ENCODE measurements at places on chromosomes 1 and 21. TPM values are rescaled to one million over a fixed set of nuclear protein-coding genes. Genes with fewer than 3 reads are reported as not detected.
A peak's percentile ranks its signal among the peaks of the same experiment; 100 is the strongest.

The TEKT2 gene
- not detected for total RNA-seq

The LRRC3 gene
- total RNA-seq, result 0.89 TPM

The TSPEAR gene
- 1.4 TPM for total RNA-seq

- DNase-seq, result no peak
These were observed 71.3 kb downstream of the HLX start for GRCh38 chr1:220950576-220950975.

- no peak for DNase-seq
These were observed 400.7 kb downstream of the NEGR1 start for GRCh38 chr1:71881611-71882010.

DNA sequence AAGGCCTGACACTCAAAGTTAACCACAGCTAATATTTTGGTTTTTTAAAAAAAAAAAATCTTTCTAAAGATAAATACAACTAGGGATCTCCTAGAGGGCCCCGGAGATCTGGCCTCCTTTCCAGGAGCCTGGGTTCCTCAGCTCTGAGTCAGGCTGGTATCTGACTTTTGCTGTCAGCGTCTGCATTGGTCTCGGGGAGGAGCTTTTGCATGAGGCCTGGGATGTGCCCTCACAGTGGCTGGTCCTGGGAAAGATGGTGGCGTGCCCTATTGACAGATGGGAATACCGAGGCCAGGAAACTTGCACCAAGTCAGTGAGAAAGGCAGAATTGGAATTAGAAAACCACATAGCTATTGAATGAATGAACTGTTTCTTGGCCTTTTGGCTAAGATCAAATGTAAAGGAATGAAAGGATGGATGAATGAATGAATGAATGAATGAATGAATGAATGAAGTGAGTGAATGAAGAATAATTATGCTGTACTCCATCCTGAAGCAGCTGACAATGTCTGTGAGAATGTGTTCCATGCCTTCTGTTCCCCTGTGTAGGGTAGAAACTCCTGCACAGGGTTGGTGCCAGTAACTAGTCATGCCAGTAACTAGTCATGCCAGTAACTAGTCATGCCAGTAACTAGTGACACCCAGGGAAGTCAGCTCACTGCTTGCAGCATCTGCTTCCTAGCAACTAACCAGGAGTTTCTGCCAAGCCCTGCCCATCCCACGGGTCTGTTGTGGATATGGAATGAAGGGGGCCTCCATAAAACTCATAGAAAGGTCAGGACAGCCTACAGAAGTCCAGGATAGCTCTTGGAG, 242.5 kb upstream of the VAMP3 start:
- no peak for DNase-seq

DNA sequence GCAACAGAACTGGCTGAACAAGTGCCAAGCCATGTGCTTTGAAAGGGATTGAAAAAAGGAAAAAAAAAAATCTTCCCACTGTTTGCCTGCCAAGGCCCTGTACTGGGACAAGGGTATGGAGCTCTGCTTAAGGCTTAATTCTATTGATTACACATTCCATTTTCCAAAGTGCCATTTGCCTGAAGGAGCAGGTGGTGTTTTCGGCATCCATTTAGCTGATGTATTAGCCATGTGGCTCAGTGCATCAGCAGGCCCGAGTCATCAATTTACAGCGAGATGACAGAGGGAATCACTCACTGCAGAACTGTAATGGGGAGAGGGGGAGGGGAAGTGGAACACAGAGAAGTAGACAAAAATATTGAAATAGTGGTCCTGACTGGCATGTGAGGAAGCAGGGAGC, 144.2 kb upstream of the BEND5 start:
- DNase-seq, result no peak

DNA sequence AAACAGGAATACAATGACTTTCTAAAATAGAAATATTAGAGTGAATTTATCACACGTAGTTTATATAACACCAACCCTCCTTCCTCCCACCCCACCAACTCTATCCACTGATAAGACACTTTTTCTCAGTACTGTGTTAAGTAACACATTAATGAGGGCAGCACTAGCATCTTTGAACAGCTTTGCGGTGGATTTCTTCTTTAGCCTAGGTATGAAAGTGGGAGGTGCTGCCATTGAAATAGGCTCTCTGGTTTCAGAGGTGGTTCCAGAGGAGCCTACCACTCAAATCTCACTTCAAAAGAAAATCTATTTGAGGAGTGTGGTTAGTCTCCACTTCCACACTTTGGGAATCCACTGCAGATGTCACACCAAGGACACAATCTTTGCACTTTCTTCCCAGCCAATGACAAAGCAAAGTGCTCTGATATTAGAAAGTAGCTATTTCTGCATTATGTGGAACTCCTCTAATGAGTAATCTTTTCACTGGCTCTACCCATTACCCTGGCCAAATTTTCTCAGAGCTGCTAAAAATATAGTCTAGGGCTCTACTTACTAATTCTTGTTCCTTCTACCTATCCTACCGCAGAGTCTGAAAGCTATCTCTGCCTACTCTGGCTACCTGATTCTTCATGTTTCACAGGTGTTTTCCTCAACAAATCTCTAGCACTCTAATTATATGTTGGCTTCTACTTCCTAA, 1667.8 kb downstream of the MRPL39 start:
- DNase-seq, result no peak

- no peak for DNase-seq
These were observed 11.1 kb downstream of the RSPH1 start for GRCh38 chr21:42484966-42485365.

GRCh38 chr1:102687383-102687782, 420.9 kb downstream of the COL11A1 start:
- no peak for DNase-seq

DNA sequence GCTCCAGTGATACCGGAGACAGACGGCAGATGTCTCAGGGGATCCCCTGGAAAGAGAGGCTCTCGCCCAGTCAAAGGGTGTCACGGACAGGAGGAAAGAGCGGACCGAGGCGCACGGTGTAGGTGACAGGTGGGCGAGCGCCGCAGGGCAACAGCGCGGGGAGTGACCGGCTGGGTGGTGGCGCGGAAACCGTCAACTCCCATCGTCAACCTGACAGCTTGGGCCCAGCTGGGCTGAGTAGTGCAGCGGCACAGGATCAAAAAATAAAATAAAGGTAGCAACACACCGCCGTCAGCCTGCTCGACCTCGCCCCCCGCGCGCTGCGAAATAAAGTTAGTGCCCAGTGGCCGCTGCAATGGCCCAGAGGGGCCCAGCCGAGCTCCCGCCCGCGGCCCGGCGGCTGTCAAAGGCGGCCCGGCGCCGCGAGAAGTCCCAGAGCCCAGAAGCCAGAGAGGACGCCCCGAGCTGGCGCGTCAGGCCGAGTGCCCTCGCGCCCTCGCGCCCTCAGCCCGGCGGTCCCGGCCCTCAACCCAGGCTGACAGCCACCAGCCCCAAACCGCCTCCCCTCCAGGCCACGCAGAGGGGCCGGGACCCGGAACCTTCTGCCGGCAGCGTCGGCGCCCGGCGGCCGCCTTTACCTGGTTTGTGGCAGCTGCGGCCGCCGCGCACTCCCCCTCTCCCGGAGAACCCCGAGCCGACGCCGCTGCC, at the start of gene LYST:
Gene LYST (minus strand): TSS at position 702 of the 708 bp plus-strand sequence. CDS start 36,489 bp downstream, outside the sequence.
- peak; percentile 34 for DNase-seq

DNA sequence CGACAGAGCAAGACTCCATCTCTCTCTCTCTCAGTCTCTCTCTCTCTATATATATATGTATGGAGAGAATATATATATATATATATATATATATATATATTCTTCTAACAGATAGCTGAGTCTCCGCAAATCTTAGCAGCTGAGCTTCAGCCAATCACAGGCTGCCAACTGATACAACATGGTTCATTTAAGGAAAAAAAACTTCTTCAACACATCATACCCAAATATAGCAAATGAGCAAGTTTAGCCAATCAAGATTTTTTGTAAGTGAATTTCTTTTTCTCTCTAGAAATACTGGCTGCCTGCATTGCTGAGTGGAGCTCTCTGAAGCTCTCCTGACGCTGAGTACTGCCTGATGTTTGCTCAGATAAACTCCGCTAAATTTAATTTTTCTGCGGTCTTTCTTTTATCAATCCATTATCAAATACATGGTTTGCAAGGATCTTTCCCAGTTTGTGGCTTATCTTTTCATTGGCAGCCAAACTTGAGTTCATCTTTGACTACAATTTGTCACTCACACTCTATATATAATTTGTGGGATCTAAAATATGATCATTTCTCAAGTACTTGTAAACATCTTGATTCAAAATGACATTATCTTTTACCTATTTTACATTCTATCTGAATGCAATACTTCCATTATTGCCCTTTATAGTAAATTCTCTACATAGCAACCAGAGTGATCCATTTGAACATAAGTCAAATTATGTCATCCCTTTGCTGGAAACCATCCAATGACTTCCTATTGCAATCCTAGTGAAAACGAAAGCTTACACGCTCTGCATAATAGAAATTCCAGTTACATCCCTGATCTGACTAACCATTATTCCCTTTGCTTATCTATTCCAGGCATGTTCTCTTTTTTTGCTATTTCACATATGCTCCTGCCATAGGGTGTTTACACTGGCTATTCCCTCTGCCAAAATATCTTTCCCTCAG, 2131.7 kb downstream of the MRPL39 start:
- DNase-seq, result no peak

DNA sequence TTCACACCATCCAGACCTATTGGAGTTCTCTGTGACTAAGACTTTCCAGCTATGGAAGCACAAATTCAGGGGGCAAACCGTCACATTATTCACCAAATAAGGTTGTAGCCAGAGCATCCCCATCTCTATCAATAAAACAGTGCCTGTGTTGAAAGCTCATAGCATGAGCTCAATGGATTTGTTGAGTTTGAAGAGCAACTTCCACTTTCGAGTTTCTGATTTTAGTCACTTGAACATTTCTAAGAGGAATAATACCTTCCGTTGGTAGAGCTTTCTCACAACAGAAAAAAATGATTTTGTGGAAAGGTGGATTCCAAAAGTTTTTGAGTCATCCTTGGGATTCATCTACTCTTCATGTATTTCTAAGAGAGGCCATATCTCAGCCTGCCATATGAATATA, 13.0 kb upstream of the ELAVL4 start:
- DNase-seq, result no peak
